ENCODE measurements at places on chromosomes 13 and 19.

DNA sequence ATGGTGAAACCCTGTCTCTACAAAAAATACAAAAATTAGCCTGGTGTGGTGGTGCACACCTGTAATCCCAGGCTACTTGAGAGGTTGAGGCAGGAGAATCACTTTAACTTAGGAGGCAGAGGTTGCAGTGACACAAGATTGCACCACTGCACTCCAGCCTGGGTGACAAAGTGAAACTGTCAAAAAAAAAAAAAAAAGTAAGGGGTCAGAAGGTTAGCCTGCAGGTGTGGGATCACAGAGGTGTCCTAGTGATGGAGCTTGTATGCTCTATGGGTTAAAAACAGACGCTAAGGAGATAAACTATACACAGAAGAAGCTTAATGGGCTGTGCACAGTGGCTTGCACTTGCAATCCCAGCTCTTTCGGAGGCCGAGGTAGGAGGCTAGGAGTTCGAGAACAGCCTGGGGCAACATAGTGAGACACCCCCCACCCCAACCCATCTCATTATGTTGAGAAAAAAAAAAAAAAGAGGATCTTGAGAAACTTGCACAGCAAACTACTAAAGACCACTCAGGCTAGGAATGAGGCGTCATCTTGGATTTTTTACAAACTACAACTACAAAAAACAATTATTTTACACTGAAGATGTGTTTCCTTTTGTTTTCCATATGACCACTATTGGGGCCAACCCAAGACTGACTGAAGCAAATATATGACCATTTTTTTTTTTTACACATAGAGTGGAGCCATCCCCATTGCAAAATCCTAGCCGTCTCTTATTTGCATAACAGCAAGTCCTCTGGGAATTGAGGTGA lies 7.9 kb downstream of the FOSB start:
- DNase-seq: no peak

DNA sequence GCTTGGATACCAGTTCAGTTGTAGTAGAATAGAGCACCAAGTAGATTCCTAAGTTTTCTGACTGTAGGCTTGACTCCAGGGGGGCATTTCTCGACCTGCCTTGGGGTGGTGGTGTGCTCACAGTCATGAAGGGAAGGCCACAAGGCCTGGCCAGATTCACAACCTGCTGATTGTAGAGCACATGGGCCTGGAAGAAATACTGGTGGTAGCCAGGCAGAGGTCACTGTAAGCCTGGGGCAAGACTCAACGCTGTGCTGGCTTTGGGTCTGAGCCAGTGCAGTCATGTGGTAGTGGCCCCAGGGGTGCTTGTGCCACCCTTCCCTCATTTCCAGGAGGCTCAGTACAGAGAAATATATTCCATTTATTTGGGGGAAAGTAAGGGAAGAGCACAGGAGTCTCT lies 832.3 kb upstream of the SLC10A2 start:
- no peak for DNase-seq

GRCh38 chr13:33793726-33794125 lies 24.2 kb upstream of the RFC3 start:
- no peak for DNase-seq

- DNase-seq: no peak
These were observed 77.9 kb upstream of the DOCK9 start for GRCh38 chr13:99055735-99056134.

DNA sequence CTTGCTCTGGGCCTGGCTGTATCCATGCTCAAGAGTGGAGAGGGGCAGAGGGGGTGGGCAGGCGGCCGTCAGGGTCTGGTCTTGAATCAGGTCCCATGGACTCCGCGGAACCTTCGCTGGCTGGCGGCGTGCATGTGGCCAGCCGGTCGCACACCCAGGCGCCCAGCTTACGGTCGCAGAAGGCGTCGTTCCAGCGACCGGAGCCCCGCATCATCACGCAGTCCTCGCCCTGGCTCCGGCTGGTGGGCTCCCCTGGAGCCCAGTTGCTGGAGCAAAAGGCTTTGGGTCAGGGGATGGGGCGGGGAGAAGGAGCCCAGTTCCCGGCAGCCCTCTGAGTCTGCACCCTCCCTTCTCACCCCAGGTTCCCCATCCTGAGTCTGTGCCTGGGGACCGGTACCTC lies 8.5 kb downstream of the TRAPPC5 start:
- no peak for DNase-seq

- DNase-seq: no peak
These were observed 1.4 kb downstream of the CERS4 start for GRCh38 chr19:8210421-8211101.

- DNase-seq: no peak
These were observed 96.2 kb downstream of the COL4A2 start for GRCh38 chr13:110403315-110403714.

DNA sequence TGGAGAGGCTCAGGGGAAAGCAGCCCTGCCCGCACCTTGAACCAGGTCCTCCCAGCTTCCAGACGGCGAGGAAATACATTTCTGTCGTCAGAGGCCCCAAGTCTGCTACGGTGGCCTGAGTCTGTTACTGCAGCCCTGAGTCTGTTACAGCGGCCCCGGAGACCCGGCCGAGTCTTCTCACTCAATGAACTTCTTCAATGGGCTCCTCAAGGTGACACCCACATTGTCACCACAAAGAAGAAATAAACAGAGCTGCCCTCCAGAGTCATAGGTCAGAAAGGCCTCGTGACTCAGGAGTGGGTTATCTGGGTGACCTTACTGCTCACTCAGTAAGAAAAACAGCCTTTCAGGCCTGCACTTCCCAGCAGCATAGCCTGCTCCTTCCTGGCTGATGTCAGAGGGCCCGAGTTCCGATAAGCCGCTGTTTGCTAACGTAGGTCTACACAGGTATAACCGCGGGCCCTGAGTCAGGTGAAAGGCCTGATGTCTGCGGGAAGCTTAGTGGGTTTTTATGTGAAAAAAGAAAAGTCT lies 66.9 kb upstream of the TM9SF2 start:
- no peak for DNase-seq

GRCh38 chr13:109403012-109403421 lies 383.4 kb downstream of the IRS2 start:
- no peak for DNase-seq

DNA sequence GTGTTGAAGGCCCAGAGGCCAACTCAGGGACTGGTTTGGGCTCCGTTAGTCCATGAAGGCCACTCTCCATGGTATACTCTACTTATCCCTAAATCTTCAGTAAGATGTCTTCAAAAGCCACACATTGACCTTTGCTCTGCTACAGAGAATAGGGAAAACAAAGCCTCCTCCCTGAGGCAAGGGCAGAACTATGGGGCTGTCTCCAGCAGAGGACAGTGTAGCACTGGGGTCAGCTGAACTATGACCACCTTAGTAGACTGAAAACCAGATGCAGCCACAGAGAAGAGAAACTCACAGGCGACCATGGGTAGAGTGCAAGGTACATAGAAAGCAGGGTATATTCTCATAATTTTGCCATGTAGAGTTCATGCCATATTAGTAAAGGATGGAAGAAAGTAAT lies 587.4 kb downstream of the LMO7 start:
- no peak for DNase-seq

DNA sequence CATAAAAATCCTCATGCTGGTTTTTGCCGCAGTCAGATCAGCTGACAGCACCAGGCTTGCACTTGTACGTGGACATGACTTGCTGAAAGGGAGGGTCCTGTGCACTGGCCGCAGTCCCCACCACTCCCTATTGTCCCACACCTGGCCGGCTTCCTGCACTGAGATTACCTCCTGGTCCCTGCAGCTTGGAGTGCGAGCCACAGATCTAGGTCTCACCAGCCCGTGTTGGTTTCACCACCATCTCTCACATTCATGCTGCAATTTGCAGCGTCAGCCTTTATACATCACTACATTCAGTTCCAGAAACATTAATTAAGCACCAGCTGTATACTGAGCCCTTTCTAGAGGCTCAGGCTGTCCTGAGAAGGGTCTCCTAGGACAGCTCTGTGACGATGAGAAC lies 15.0 kb upstream of the CD22 start:
- DNase-seq: no peak

GRCh38 chr19:47316513-47316912 lies 6.9 kb downstream of the C5AR1 start:
- DNase-seq: no peak

DNA sequence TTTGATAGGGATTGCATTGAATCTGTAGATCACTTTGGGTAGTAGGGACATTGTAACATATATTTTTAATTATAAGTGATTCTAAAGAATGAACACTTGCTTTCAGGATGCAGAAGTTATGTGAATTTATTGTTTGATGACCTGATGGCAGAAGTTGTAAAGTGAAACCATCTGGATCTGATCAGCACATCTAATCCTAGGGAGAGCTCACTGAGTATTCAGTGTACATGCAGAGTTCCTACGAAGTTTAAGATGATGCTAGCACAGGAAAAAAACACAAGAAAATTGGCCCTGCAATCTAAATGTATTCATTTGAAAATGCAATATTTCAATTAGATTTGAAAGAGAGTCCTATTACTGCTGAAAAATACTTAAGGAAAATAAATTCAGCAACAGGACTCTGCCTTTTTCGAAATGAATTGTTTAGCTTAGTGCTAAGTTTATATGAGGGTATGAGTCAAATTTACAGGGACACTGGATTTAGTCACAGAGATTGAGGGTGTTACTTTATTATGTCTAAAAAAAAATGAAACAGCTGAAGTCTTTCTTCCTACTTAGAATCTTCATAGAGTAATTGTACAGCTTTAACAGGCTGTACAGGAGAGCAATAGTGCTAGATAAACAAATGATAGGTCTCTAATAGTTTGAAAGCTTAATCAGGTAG lies 385.7 kb downstream of the DCT start:
- no peak for DNase-seq

- peak; percentile 15 for DNase-seq
These were observed 50.9 kb upstream of the TPM4 start for GRCh38 chr19:16025108-16026101.

DNA sequence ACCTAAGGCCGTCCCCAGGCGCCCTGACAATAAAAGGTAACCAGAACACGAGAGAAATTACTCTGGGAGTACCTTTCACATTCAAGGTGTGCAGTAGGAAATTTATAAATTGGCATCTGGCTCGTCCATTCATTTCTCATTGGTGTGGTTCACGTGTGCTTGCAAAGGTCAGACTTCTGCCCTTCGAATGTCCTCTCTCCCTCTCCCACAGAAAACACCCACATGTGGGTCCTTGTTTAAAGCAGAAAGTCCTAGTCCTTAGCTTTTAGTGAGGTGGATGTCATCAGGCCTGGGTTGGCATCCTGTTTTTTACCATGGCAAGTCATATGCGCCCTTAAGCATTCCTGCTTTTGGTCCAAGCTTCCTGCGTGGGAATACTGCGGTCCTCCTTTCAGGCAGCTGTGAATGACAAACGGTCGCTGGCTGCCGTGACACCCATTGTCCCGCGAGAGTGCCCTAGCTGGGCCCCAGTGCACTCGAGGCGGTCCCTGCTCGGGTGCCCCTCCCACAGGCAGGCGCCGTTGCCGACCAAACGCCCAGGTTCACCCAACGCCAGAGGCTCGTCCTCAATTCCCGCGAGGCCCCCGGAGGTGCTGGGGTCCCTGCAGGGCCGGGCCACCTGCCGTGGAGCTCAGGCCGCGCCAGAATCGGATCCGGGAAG lies at the start of gene NUDT19:
TSS of gene NUDT19 (plus strand) at position 531 of the 661 bp plus-strand sequence. CDS start 140 bp downstream, outside the sequence.
- DNase-seq: no peak

- DNase-seq: no peak
These were observed 314.8 kb downstream of the ZNF536 start for GRCh38 chr19:30686826-30687566.

- no peak for DNase-seq
These were observed 7.9 kb downstream of the TICAM1 start for GRCh38 chr19:4823577-4823976.

DNA sequence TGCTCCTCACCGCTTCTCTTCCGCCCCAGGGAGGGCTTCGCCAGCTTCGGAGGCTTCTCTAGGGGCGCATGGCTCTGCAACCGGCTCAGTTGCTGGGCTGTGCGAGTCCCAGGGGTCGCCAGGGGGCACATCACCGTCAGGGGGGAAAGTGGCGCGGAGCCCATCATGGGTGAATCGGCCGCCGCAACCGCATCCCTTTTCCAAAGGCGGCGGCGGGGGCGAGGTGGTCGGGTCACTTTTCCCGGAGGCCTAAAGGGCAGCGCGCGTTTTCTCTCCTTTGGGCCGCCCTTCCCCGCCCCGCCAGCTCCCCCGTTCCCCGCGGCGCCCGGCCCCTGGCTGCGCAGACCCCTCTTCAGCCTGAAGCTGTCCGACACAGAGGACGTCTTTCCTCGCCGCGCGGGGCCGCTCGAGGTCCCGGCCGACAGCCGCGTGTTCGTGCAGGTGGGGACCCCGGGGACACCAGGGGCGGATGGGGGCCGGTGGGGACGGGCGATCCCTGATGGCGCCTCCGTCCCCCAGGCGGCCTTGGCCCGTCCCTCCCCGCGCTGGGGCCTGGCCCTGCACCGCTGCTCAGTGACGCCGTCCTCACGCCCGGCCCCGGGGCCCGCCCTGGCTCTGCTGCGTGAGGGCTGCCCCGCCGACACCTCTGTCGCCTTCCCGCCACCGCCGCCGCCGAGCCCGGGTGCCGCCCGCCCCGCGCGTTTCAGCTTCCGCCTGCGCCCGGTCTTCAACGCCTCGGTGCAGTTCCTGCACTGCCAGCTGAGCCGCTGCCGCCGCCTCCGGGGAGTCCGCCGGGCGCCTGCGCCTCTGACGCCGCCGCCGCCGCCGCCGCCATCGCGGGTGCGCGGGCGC lies 1.7 kb downstream of the TGFBR3L start:
- DNase-seq: no peak

GRCh38 chr13:31793246-31793645 lies 53.9 kb downstream of the RXFP2 start:
- no peak for DNase-seq

- no peak for DNase-seq
These were observed 10.0 kb upstream of the TLE2 start for GRCh38 chr19:3039125-3039524.

- DNase-seq: no peak
These were observed 988 bp upstream of the CCDC169 start for GRCh38 chr13:36298535-36299068.

- no peak for DNase-seq
These were observed 159.4 kb downstream of the KCNRG start for GRCh38 chr13:50174630-50175029.

GRCh38 chr19:14271840-14272239 lies 65.9 kb upstream of the ADGRL1 start:
- DNase-seq: no peak

GRCh38 chr19:21699197-21699596 lies 68.2 kb downstream of the ZNF100 start:
- no peak for DNase-seq

- no peak for DNase-seq
These were observed 12.9 kb upstream of the CCNE1 start for GRCh38 chr19:29798774-29799497.

GRCh38 chr19:47110521-47111005 lies 3.0 kb downstream of the ZC3H4 start:
- DNase-seq: no peak

DNA sequence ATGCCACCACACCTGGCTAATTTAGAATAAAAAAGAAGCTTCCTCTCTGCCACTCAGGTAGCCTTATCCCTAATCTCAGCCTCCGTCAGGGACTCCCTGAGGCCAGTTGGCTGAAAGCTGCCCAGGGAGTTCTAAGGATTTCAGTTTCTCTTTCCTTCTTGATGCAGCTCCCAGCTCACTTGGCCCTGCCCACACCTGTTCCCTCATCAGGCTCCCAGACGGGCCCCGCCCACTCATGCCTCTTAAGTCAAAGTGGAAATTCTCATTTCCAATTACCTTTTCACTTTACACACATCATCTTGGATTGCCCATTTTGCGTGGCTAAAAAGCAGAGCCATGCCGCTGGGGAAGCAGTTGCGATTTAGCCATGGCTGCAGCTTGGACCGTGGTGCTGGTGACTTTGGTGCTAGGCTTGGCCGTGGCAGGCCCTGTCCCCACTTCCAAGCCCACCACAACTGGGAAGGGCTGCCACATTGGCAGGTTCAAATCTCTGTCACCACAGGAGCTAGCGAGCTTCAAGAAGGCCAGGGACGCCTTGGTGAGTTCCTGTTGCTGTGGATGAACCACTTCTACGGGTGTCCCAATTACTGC lies at the start of gene IFNL1:
TSS of gene IFNL1 (plus strand) at position 353 of the 591 bp plus-strand sequence. CDS start at position 368, 15 bp downstream.
- DNase-seq: no peak
